Bone marrow (tissue), 2 donors: ENCODE measurements at places on chromosomes 5 and 9.

DNA sequence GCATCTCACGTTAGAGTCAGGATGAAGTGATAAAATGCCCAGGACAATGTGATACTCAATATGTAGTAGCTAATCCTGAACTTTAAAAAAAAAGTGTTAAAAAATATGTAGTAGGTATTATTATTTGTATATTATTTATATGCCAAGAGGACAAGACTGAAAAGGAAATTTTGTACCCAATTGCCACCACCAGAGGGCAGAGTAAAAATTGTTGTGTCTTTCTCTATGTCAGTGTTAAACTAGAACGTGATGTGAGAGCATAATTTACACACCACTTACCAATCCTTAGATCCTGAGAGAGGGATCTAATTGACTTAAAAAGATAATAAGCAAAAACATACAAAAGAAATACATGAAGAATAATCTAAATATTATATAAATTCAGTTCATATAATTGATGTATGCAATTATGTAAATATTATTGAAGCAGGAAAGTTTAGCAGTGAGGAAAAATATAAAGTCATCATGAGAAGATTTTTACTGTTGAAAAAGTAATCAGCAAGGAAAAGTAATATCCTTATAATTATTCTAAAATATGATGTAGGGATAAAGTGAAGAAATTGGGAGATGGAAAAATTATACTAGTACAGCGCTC lies 288.9 kb downstream of the RAB3C start:
- DNase-seq: no peak

GRCh38 chr5:73179730-73180129 lies 6.7 kb downstream of the TMEM174 start:
- no peak for DNase-seq

DNA sequence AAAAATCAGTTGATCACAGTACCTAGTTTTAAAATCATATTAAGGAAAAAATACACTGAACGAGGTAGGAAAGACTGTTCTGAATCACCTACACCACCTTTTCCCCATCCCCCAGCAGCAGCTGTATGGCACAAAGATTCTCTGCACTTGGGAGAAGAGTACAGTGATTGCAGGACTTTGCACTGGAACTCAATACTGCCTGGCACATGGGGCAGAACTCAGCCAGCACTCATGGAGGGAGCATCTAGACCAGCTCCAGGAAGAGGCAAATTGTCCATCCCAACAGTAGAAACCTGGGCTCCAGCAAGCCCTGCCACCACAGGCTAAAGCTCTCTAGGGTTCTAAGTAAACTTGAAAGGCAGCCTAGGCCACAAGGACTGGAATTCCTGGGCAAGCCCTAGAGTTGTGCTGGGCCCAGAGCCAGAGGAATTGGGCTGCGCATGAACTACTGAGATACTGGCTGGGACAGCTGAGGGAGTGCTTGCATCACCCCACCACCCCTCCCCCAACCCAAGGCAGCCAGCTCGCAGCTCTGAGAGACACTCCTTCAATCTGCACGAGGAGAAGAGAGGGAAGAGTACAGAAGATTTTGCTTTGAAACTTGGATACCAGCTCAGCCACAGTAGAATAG lies 654.4 kb upstream of the CDH6 start:
- DNase-seq: no peak

- no peak for DNase-seq
Observed at GRCh38 chr5:5140479-5141338, 579 bp downstream of the ADAMTS16 start.

DNA sequence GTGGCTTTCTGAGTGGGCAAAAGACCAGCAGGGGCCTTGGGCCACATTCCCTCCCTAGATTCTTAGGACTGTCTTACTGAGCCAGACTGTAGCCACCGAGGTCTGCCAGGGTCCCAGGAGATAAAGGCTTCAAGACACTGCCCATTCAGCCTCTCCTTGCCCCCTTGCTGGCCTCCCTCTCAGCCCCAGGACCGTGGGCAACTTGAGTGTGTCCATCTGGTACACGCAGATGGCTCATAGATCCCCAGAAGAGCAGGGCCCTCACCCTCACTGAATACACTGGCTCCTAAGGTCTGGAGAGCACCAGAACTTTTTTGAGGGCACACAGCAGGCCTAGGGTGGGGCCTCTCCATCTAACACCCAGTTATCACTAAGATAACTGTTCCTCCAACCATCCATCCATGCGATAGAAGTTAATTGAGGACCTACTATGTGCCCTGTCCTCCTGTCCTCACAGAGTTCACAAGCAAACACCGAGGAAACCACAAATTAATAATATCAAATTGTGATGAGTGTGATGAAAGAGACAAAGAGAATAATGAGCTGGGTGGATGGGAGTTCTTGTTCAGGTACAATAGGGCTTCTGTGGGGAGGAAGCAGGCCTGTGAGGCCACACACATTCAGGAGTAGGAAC lies 4.9 kb upstream of the PDGFRB start:
- no peak for DNase-seq

DNA sequence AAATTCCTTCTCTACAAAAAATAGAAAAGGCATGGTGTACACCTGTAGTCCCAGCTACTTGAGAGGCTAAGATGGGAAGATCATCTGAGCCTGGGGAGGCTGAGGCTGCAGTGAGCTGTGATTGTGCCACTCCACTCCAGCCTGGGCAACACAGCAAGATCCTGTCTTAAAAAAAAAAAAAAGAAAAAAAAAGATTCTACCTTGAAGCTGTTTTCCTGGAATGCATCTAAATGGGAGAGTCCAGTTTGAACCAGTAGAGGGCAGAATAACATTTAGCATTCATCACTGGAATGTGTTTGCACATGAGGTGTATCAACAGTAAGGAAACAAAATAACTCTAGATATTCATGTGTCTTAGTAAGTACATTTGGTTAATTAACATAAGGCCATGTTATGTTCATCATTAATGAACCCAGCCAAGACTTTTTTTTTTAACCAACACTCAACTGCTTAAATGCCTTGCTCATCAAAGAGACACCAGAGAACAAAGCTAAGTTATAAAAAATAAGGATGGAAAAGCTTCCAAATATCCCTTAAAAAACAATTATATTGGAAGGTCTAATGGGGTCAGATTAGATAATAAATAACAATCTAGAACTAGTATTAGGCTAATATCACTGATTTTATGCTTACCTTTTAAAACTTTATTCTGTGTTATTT lies 16.1 kb downstream of the IFNE start:
- no peak for DNase-seq

GRCh38 chr5:56698463-56699381 lies 116.6 kb upstream of the MAP3K1 start:
- no peak for DNase-seq

DNA sequence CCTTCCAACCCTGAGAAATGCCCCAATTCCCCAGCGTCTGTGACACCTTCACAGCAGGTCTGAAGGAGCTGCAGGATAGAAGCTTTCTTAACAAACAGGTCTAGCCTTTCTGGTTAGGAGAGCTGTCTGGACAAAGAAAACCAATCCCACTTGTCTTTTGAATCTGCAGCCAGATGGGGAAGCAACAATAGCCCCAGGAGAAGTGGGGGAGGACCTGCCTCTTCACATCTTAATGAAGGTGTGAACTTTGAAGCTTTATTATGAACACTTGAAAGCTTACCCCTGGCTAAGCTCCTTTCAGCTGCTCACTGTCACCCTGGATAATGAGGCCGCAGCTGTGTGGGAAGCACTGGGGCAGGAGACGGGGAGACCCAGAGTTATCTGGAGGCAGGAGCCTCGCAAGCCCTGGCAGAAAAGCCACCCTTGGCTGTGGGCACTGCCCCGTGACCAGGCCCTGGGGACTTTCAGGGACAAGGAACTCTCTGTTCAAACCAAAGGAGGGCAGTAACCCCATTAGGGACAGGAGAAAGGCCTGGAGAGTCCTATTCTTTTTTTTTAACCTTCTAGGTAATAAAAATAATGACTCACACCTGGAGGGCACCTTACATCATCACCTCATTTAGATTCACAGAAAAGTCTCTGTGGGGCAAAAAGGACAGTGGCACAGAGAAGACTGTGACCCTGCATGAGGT lies 151.8 kb upstream of the RAD23B start:
- no peak for DNase-seq
